ENCODE measurements at places on chromosomes 5 and 9.

DNA sequence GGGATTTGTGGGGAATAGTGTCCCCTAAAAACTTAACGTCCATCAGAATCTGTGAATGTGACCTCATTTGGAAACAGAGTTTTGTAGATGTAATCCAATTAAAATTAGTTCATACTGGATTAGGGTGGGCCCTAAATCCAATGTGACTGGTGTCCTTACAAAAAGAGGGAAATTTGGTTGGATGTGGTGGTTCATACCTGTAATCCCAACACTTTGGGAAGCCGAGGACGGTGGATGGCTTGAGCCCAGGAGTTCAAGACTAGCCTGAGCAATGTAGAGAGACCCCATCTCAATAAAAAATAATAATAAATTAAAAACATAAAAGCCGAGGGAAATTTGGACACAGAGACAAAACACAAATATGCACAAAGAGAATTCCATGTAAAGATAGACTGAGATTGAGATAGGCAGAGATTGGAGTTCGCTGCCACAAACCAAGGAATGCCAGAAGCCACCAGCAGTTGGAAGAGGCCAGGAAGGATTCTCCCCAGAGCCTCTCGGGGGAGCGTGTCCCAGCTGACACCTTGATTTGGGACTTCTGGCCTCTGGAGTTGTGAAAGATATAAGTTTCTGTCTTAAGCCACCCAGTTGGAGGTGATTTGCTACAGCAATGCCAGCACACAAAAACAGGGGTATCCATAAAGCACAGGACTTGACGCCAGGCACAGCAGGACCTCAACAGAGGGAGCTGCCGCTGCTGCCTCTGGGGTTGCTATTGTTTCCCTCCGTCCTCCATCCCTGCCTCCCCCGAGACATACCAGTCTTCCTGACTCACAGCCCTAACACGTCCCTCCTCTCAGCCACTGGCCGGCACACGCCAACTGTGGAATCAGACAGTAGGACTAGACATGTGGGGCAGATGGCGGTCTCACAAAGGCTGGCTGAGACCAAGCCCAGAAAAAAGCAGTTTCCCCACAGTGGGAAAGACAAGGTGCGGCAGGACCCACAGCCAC lies 73.8 kb upstream of the IL17B start:
- DNase-seq = no peak

DNA sequence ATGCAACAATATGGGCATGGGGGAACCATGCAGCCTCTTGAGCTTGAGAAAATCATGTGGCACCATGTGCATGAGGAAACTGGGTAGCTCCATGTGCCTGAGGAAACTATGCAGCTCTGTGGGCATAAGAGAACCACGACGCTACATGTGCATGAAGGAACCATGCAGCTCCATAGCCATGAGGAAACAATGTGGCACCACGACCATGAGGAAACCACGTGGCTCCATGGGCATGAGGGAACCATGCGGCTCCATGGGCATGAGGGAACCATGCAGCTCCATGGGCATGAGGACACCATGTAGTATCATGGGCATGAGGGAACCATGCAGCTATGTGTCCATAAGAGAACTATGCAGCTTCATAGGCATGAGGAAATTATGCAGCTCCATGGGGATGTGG lies 140.8 kb downstream of the CAVIN4 start:
- DNase-seq = no peak

DNA sequence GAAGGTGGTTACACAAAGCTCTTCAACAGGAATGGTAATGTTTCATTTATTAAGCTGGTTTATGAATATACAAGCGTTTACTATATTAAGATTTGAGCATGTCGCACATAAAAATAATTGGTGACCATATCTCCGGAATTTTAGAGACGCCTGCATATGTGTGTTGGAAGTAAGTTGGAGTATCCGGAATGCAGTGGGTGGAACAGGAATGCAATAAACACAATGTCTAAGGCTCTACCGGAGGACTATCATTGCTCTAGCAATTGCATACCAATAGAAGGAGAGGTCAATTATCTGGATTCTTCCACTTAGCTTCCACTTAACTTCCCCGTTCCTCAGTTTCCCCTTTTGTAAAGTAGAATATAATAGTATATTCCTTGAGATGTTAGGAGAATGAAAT lies 1.1 kb upstream of the CEP78 start:
- no peak for DNase-seq

DNA sequence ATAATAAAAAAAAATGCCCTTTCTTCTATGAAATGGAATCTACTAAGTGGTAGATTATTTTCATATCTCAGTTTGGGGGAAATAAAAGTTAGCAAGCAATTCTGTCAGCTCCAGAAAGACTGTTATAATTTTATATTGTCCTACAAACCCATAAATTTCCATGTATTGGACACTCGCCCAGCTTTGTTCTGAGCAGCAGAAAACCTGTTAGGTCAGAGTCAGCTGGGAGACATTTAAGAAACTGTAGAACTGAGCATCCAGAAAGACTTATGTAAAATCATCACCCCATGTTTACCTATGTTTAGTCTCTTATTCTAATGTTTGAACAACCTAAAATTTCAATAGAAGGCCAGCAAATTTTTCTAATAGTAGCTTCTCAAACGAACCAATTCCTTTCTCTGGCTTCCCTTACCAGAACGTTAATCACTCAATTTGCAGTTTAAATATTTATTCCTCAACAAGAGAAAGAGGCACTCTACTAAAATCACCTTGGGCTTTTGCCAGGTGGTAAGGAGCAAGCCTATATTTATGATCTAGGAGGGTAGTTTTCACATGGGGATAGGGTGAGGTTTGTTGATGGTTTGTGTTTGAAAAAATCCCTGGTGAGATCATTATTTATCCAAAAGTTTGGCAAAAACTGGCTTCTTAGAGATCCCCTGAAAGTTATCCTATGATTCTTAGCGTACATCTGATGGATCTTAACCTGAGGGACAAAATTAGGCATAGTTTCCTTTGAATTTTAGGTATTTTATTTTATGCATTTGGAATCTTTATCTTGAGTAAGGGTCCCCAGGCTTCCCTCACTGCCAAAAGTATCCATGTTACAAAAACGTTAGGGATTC lies 34.4 kb downstream of the MACROH2A1 start:
- DNase-seq = peak; percentile 78

- DNase-seq = no peak
These were observed 8.7 kb downstream of the PAPPA start for GRCh38 chr9:116162241-116162781.

- DNase-seq = no peak
These were observed 20.1 kb downstream of the DIAPH1 start for GRCh38 chr5:141598391-141599345.

DNA sequence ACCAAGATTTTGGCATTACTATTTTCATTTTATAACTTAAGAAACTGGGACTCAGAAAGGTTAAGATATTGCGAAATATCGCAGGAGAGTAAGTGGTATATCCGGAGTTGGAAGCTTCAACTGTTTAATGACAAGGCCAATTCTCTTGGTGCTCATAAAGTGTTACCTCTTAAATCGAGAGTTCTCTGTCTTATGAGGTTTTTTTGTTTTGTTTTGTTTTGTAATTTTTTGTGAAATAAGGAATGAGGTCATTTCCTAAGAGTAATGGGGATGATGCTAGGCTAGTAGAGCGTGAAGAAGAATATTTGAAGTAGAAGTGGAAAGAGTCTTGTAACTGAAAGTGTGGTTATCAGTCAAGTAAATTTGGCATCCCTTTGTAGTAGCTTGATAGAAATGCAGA lies 183.2 kb upstream of the DAB2 start:
- no peak for DNase-seq

DNA sequence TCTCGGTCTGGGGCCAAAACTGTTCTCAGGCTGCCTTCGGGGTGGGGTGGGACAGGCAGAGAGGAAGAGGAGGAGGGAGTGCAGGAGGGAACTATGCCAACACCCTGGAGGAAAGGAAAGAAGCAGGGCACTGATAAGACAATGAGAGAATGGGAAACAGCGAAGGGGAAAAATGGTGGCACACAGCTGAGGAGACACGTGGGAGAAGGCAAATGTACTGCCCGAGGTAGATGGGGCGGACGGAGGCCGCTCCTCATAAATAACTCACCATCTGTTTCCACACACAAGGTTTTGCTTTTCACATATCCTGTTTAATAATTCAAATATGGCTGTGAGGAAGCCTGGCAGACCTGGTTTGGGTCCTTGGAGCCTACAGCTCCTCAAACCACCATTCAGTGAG lies 148.2 kb upstream of the LRRTM2 start:
- DNase-seq = no peak

GRCh38 chr5:132050136-132050535 lies 10.3 kb upstream of the IL3 start:
- DNase-seq = no peak

- no peak for DNase-seq
These were observed 6.8 kb upstream of the SUSD3 start for GRCh38 chr9:93051680-93052089.
